Activated B cell treated with CpG ODN at 0.5 μM for 24 hours (primary cell): ENCODE measurements at places on chromosomes 2 and 18.

GRCh38 chr2:72255540-72255939, 107.9 kb upstream of the CYP26B1 start:
- DNase-seq, result no peak

- no peak for DNase-seq
Measured at GRCh38 chr18:48592540-48593171, 53.8 kb downstream of the CTIF start.

DNA sequence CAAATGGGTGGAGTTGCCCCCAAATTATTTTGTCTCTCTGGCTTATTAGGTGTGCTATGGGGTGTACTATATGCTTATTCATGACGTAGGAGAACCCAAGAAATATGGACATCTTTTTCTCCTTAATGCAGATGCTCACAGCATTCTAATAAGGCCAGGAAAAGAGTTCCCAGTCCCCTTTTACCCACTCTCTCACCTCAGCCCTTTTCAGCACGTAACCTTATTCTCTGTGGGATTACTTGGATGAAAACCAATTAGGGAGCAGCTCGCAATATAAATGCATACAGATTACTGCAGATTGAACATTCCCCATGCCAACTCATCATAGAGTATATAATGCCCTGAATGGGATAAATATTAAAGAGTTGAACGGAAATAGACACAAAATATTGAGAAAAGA, 891.2 kb upstream of the POU3F3 start:
- DNase-seq, result no peak

- no peak for DNase-seq
Measured at GRCh38 chr2:64289737-64290136, 145.5 kb upstream of the PELI1 start.

DNA sequence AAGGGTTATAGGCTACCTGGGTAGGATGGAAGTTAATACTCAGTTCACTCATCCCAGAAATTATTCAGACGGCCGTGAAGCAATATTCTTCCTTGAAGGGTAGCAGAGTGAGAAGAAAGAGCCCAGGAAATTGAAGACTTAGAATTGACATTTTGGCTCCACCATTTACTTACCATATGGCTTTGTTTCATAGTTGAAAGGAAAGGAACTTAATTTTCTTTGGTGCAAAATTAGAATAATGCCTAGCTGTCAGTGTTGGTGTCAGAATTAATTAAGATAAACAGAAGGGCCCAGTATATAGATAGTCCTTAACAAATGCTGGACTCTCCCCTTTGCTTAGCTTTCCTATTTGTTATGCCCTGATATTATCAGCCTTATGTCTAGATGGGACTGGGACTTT, 263.2 kb downstream of the KCNJ3 start:
- no peak for DNase-seq

DNA sequence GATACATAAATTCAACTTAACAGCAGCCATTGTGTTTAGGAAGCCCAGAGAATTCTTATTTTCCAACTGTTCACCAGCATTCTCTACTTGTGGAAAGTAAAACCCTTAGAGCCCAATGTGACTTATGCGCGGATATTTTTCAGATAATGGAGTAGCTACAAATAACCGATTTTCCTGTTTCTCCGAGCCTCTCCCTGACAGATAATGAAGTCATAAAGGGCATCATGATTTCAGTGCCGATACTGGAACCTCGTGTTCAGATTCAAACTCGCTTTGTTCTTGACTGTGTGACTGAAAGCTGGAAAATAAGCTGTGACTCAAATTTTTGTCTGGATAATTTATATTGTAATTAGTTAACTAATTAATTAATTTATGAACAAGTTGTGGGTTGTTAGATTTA, 228.2 kb downstream of the VAPA start:
- DNase-seq, result no peak

- DNase-seq, result no peak
Measured at GRCh38 chr18:33670029-33670428, 92.0 kb downstream of the ASXL3 start.
